ENCODE measurements at places on chromosomes 7 and 10.

GRCh38 chr10:120732643-120733313, 118.4 kb upstream of the WDR11 start:
- no peak for DNase-seq

GRCh38 chr7:11567571-11567970, 264.4 kb downstream of the THSD7A start:
- DNase-seq: no peak

DNA sequence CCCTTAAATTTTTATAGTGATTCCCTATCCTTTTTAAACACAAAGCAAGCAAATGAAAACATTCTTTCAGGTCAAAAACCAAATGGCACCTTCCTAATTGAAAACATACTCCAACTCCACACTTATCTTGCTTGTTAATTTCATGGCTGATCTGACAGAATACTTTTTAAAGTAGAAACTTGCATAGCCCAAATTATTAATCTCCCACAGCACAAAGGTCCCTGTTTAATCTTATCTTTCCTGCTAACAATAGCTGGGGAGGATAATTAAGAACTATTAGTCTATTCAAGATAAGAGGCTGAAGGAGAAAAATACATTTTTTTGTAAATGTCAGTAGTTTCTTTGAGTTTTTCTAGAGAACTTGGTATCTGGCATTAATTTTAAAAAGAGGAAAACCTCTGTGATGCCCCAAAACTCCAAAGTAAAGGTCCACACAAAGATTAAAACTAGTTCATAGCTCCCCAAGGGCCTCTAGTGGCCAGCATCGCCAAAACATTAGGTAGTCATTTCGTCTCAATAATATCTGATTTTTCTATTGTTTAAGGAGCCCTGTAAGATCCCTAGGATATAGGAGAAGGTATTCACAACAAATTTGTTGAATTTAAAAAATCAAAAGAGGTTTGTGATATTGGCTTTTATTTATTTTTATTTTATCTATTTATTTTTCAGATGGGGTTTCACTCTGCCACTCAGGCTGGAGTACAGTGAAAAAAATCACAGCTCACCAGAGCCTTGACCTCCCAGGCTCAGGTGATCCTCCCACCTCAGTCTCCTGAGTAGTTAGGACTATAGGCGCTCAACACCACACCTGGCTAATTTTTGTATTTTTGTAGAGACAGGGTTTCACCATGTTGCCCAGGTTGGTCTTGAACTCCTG, 14.7 kb downstream of the CDNF start:
- no peak for DNase-seq

DNA sequence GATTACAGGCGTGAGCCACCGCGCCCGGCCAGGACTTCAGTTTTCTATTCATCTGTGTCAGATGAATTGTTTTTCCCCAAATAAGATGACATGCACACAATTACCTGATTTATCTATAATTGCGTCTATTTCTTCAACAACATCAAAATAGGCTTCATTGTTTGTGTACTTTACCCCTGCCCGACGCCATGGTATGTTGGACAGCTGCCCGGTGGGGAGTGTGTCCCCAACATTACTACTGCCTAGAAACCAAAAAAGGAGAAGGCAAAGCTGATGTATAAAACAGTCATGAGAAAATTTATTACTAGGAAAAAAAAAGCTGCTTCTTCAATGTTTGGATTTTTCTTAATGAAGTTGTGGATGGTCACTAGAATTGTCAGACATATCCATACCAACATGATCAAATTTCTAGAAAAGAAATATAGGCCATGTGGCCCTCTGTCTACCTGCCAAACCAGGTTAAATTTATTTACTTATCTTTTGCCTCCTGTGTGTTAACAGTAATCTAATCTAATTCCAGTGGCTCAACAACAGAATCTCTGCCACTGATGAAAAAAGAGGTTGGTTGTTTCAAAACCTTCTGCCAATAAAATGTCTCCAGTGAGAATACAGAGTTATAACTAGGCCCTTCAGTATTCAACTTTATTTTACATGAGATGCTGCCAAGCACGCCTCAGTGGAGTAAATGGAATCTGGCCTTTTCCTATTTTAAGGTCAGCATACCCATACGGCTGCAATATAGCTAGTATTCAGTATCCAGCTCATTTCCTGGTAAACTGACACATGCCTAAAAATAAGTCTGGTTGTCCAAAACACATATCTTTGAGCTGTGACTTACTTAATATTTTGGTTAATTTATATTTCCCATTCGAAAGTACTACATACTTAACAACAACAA, 16.5 kb downstream of the AP3M1 start:
- DNase-seq: no peak

DNA sequence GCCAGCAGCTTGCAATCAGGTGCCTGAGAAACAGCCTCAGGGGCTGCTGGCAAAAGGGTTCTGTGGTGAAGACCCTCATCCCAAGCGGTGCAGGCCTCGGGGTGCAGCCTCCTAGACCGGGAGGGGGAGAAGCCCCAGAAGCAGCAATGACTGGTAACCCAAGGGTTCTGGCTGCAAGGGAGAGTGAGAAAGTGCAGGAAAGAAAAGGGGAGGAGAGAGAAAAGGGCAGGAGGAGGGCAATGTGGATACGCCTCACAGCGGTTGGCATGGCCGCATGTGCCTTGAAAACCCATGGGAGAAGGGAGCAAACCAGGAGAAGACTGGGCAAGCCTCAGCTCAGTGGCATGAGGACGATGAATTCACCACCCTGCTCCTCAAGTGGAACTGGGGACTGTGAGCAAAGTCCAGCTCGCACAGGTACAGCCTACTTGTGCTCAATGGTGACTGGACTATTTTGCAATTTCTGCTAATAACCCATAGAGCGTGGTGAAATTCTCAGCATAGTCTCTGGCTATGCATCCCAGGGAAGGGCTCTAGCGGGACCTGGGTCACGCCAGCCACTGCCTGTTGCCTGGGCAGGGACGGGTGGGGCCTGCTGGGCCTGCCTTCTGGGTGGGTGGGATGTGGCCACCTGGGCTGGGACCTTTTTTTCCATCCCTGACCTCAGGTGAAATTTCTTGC, 6.2 kb downstream of the CLRN3 start:
- no peak for DNase-seq

- DNase-seq: no peak
Measured at GRCh38 chr10:95388109-95388471, 97.3 kb upstream of the PDLIM1 start.

DNA sequence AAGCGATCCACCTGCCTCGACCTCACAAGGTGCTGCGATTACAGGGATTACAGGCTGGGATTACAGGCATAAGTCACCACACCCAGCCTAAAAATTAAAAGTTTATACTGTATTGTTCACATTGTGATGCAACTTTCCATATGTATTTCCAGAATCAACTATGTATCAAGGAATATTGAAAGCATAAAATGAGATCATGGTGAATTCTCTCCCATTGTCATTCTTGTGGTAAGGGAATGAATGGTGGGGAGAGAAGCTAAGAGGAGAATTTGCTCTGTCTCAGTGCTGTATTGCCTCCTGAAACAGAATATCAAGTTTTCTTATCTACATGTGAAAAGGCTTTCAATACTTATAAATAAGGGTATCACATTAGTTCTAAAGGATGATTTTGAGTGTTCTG, 81.7 kb downstream of the CD36 start:
- DNase-seq: no peak

DNA sequence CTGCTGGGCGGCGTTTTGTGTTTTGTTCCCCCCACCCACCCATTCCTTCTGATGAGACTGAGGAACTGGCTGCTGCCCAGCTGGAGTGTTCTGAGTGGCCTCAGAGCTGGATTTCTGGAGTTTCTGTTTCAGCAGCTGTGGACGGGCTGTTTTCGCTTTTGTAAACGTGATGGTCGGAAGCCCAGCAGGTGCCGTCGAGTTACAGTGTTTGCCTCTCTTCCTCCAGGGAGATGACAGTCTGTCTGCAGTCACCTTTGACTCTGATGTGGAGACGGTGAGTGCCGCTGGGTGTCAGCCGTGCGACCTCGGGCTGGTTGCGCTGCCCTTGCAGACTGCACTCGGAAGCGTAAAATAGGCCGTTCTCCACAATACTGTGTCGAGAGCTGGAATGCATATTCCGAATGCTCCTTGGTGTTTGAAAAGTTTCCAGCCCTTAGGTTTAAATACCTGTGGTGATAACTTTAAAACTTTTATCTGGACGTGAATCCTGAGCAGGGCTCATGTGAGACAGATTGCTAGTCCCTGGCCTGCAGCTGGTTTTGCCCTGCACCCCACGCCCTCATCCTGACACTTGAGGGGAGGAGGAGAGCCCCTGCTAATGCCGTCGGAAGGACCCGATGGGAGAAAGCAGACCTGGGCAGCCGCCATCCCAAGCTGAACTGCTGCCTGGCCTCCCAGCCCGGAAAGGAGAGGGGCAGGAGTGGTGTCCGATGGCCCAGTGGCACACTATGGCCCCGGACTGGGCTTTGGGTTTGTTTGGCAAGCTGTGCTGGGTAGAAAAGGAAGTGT, 8.3 kb downstream of the IQCE start:
- DNase-seq: no peak

DNA sequence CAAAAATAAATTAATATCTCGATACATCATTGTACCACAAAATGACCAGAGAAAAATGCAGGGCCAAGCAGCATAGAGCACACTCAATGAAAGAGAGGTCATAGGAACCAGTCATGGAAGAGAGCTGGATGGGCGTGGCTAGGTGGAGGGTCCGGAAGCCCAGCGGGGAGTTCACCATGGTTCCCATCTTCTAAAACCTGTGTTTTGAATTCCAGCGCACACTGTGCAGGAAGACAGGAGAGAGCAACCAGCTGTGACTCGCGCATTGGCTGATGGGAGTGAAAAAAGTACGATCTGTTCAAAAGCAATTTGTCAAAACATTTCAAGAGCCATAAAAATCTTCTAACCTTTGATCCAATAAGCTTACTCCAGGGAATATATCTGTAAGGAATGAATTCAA, 125.2 kb upstream of the NANOS1 start:
- DNase-seq: no peak

- no peak for DNase-seq
Measured at GRCh38 chr10:822661-823367, 108.7 kb downstream of the LARP4B start.

- no peak for DNase-seq
Measured at GRCh38 chr10:101766306-101766705, 9.6 kb downstream of the FGF8 start.

DNA sequence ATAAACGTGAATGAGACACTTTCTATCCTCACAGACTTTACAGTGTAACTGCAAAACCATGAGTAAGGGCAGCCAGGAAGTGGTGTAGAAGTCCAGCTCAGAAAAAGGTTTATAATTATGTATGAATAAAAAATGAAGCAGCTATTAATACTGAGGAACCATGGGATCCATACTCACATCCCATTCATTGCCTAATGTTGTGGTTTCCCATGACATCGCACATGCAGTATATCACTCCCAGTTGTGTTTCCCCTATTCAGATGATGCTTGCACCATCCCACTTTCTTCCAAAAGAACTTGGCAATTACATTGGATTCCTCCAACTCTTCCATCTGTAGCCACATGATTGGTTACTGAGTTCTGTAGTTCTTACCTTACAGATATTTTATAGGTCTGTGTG, 74.5 kb upstream of the SEMA3D start:
- DNase-seq: no peak

DNA sequence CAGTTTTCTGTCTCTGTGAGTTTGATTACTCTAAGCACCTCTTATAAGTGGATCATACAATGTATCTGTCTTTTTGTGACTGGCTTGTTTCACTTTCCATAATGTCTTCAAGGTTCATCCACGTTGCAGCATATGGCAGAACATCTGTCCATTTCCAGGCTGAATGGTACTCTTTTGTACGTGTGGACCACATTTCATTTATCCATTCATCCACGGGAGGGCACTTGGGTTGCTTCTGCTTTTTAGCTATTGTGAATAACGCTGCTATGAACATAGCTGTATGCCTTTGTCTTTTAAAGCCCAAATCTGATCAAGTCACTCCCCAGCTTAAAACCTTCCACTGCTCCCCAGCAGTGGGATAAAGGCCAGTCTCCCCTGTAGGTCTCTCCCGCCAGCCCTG, 31.5 kb downstream of the EGFR start:
- DNase-seq: no peak

GRCh38 chr7:44678471-44679179, 70.0 kb upstream of the ZMIZ2 start:
- no peak for DNase-seq

DNA sequence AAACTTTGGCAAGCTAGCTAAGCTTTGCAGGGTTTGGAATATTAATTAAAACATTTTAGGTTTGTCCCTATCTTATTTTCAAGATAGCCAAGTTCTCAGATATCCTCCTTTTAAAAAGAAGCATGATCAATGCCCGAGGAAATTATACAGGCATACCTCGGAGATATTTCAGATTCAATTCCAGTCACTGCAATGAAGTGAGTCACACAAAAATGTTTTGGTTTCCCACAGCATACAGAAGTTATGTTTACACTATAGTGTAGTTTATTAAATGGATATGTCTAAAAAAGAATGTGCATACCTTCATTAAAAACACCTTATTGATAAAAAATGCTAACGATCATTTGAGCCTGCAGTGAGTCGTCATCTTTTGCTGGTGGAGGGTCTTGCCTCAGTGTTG, 382.9 kb upstream of the NPVF start:
- DNase-seq: no peak

DNA sequence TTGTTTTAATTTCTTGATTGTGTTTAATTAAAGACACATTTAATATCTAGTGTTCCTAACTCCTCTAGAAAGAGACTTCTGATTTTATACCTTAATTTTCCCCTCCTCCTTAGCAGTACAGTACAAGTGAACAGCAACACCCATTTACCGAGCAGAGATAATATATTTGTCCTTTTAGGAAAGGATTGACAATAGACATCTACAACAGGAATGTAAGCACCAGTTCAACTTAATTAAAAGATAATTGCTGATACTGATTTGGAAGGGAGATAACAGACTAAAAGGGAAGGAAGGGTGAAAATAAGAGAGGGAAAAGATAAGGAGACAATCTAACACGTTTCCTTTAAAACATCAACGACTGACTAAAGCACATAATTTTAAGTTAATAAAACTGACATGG, 119.3 kb downstream of the SRPK2 start:
- no peak for DNase-seq

DNA sequence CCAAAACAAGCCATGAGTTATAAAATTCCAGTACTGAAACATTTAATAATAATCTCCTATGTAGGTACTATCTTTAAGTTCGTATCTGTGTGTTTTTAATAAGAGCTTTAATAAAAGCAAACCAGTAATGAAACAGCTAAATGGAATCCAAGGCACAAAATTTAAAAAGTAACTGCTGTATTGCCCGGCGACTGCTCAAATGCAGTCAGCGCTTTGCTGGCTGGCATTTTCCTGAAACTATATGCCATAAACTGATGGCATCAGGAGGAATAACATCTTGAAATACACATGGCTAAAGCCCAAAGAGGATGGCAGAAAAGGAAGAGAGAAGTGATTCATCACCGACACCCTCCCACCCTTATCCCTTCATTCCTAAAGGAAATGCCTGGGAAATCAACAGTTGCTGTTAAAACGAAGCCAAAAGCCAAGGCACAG, 133.1 kb downstream of the CUBN start:
- DNase-seq: no peak

Measured in caudate nucleus (tissue), 63 donors.